NCI-H748 treated with DMSO at 0.1 percent for 48 hours (cell line): ENCODE measurements at places on chromosomes 16 and 17.

DNA sequence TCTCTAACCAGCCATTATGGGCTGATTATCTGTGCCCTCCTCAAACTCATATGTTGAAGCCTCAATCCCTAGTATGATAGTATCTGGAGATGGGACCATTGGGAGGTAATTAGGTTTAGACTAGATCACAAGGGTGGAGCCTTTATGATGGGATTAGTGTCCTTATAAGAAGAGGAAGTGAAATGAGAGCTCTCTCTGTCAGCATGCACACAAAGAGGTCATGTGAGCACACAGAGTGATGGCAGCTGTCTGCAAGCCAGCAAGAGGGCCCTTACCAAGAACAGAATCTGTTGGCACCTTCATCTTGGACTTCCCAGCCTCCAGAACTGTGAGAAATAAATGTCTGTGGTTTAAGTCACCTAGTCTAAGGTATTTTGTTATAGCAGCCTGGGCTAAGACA, 101.9 kb downstream of the PCTP start:
- DNase-seq, result no peak

DNA sequence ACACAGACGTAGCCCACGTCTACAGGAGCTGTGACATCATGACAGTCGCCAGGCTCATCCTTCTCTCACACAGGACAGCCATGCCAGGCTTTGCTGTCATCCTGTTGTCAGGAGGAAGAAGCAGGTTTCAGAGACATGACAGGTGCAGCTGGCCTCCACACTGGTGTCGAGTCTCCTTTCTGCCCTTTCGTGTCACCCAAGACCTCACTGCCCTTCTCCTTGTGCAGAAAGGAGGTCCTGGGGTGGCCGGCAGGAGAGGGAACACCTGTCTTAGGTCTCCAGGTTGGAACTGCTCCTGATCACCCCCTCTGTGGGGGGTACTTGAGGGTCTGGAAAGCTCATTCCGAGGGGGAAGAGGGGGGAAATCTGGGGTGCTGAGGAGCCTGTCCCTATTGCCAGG, 41.6 kb upstream of the IRF8 start:
- no peak for DNase-seq

DNA sequence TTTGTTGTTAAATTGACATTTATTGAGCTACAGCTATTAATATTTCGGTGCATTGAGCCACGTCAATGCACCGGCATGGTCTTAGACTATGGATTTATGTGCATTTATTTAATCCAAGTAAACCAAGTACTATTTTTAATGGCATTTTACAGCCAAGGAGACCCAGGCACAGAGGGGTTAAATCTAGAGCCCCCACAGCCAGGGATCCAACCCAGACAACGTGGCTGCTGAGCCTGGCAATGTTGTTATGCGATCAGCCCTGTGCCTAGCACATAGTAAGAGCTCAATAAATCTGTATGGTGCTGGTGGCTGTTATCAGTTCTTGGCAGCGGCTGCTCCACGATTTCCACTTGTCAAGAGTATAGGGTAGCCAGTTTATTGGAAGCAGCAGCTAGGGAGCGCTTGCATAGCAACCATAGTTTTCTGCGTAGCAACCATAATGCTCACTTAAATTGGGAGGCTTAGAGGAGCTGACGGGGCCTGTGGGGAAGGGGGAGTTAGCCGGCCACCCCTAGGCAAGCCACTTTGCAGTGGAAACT, 541 bp upstream of the RBBP6 start:
- DNase-seq, result no peak

DNA sequence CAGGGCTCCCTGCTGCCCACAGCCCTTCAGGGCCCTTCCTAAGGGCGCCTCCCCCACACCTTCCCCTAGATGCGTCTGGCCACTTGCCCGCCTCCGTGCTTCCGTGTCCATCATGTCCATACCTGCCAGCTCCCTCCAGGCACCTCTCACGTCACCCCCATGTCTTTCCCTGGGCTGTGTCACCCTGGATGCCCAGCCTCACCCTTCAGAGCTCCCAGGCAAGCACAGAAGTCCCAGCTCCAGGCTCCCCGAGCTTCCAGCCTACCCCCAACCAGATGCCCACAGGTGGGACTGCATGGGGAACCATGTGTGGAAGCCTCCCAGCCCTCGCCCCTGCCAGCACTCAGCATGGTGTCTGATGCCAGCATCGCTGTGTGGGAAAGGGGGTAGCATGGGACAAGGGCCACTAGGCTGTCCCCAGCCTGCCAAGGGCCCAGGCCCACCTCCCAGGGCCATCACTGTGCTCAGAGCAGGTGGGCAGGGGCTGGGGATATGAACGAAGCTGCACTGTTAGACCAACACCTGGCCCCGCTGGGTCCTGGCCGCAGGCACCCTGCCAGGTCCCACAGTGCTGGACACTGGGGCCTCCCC, 1.9 kb upstream of the AXIN1 start:
- DNase-seq, result no peak

DNA sequence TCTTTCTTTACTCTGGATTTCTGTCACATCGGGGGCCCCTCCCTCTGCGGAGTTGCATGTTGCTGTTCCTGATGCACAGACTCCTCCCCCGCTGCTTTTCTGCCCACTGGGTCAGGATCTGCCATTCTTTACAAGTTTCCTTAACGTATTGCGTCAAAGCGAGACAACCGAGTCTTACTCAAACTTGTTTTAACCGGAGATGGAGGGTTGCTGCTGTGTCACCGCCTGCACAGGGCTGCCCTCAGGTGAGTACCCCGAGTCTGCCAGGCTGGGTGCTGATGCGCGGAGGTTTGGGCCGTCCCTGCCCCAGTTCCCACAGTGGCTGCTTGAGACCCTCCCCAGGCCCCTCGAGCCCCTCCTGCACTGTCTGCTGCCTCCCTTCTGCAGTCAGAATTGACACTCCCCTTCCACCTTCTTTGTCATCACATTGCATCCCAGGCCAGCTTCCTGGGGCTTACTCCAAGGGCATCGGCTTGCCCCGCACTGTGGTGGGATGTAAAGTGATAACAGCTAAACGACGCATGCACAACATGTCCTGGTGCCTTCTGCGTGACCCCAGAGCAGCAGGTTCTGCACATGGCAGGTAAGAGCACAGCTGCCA, 19.3 kb downstream of the CARHSP1 start:
- no peak for DNase-seq

DNA sequence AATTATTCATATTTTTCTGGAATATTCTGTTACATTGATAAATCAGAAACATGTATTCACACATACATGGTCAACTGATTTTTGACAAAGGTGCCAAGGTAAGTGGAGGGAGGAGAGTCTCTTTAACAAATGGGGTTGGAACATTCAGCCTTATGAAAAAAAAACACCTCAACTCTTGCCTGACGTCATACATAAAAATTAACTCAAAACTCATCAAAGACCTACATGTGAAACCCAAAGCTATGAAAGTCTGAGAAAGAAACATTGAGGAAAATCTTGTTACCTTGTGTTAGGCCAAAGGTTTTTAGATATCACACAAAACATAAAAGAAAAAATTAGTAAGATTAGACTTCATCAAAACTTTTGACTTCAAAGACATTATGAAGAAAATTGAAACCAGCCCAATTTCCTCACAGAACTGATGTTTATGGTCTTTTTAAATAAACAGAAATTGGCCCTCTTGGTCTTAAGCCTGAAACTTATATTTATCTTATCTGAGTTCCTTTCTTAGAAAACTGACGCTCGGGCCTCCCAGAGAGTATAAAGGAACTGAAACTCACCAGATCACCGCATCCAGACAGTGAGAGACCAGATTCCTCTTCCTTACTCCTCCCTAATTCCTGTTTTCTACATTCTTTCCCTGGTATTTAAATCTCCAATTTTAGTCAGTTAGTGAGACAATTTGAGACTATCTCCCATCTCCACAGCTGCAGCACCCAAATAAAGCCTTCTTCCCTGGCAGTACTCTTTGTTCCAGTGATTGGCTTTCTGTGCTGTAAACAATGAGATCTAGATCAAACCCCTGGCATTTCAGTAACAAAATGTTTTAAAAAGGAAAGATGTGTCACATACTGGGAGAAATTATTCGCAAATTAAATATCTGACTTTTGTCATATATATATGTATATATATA, 4.0 kb downstream of the HYDIN start:
- DNase-seq, result no peak

- no peak for DNase-seq
These were observed 37.5 kb downstream of the SPECC1 start for GRCh38 chr17:20046629-20047028.

DNA sequence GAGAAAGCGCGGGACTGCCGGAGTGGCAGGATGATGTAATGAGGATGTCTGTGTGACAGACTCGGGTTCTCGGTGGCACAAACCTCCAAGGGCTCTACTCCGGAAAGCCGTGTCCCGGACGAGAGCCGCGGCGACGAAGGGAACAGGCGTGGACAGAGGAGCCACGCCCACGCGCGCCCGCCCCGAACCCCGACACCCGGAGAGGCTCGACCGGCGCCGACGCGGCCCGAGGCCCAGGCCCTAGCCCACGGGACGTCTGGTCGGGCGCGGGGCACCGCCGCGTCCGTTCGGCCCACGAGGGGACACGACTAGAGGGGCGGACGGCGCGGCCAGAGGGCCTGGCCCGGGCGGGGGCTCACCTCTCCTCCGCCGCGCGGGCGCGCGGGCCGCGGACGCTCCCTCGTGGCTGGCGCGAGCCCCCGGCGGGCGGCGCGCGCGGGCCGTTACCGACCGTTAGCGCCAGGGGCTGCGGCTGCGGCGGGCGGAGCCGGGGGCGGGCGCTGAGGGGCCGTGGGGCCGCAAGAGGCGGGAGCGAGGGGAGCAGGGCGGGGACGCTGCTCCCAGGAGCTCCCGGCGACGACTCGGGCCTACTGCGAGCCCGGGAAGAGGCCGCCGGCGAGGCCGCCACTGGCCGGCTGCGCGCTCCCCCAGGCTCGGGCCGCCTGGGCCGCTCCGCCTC, 2.1 kb upstream of the IRX5 start:
- no peak for DNase-seq

- DNase-seq, result no peak
These were observed 260.7 kb downstream of the MAF start for GRCh38 chr16:79339863-79340262.

DNA sequence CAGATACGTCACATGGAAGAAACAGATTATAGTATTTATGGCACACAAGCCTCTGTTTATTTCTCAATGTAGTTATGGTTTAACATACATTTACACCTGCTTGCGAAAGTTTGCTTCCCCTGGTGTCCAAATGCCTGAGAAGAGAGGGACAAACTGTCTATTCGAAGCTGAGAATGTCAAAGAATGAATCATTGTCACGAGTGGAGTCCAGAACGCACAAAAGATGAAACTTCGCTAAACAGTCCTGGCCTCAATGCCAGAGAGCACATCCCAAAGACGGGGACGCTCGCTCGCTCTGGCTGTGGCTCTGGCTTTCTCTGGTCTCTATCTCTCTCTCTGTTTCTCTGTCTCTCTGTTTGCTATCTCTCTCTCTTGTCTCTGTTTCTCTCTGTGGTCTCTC, 298.8 kb downstream of the FOXL1 start:
- no peak for DNase-seq

DNA sequence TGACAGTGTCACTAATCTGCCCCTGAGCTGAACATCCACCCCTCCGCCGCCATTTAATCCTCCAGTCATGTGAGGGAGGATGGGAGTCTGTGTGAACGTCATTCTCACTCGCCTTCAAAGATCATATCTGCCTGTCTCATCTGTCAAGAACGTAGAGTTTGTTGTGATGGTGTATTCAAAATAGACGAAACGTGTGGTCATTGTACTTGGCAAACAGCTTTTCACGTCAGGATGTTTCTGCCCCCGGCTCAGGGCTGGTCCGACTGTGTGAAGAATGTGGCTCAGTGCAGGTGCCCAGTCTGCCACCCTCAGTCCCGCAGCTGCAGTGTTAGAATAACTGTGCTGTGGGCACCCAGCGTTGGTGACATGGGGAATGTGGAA, 148.0 kb downstream of the KCNJ12 start:
- DNase-seq, result no peak

DNA sequence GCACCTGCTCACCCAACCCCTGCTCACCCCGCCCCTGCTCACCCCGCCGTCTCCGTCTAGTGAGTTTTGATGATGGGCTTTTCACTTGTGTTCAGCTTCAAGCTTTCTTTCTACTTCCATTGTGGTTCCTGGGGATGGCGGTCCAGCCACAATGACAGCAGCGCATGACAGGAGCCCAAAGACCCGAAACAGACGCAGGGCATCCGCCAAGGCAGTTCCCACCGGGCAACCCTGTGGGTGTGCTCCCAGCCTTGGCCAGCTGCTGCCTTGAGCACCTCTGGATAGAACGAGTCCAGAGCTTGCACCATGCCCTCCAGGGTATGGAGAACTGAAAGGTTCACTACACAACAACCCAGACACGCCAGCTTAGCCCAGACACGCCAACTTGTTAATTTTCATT, 92.9 kb upstream of the CHMP6 start:
- no peak for DNase-seq

- no peak for DNase-seq
These were observed 21.6 kb downstream of the NDE1 start for GRCh38 chr16:15671530-15672117.

- no peak for DNase-seq
These were observed 18.9 kb downstream of the CDR2 start for GRCh38 chr16:22355487-22355908.

DNA sequence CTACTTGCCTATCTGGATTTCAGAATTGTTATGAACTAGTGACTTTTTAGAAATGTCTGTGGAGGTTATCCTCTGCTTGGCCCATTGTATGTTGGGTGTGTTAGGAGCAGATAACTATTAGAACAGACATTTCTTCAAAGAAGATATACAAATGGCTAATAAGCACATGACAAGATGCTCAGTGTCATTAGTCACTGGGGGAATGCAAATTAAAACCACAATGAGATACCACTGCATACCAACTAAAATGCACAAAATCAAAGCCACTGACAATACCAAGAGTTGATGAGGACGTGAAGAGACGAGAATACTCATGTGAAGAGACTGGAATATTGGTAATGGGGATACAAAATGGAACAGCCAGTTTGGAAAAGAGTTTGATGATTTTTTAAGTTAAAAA, 39.2 kb downstream of the CEP112 start:
- no peak for DNase-seq

GRCh38 chr16:27066668-27067537, at the start of gene C16orf82:
Gene C16orf82 (plus strand): TSS chr16:27066927.
- DNase-seq, result no peak

DNA sequence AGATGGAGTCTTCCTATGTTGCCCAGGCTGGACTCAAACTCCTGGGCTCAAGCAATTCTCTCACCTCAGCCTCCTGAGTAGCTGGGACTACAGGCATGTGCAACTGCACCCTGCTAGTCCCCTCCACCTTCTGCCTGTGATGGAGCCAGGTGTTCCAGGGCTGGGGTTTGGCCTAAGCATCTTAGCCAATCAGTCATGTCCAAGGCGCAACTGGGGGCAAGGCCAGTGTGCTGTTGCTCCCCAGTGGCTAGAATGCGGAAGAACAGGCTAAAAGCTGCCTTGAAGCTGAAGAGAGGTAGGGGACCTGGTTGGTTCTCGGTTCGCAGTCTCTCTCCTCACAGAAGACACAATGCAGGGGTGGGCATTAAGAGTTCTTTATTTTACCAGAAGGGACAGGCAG, 18.6 kb downstream of the FLOT2 start:
- peak; percentile 12 for DNase-seq

DNA sequence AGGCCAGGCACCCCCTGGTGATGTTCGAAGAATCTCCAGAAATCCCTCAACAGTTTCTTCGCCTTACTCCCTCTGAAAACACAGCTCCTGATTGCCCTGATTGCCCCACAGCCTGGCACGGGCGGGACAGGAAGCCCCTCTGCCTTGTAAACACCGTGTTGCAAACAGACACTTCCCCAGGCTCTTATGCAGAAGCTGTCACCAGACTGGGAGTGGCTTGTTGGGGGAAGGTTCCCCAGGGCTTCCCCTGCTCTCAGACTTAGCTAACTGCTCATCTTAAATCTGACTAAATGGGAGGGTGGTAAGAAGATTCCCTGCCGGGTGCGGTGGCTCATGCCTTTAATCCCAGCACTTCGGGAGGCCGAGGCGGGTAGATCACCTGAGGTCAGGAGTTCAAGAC, 11.2 kb downstream of the PIK3R5 start:
- DNase-seq, result no peak
